Stimulated activated CD4-positive, alpha-beta T cell treated with anti-CD3 and anti-CD28 coated beads, TNF-alpha, amount 100 ng/mL, for 4 hours (primary cell): ENCODE measurements at places on chromosomes 12 and 14.
A peak's percentile ranks its signal among the peaks of the same experiment; 100 is the strongest.

- no peak for DNase-seq
Observed at GRCh38 chr12:69000540-69001243, 67.7 kb upstream of the CPM start.

DNA sequence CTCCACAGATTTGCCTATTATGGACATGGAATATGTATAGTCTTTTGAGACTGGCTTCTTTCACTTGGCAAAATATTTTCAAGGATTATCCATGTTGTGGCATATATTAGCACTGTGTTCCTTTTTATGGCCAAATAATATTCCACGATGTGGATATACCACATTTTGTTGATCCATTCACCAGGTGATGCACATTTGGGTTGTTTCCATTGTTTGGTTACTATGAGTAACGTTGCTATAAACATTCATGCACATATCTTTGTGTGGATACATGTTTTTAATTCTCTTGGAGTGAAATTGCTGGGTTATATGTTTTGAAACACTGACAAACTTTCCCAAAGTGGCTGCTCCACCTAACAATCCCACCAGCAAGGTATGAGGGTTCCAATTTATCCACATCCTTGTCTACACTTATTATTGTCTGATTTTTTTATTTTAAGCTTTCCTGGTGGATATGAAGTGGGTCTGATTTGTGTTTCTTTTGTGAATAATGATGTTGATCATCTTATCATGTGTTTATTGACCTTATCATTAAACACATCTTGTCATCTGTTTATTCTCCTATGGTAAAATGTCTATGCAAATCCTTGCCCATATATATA, 116.2 kb upstream of the FRMD6 start:
- no peak for DNase-seq

- DNase-seq = no peak
Observed at GRCh38 chr12:12091977-12092663, 21.4 kb downstream of the BCL2L14 start.

DNA sequence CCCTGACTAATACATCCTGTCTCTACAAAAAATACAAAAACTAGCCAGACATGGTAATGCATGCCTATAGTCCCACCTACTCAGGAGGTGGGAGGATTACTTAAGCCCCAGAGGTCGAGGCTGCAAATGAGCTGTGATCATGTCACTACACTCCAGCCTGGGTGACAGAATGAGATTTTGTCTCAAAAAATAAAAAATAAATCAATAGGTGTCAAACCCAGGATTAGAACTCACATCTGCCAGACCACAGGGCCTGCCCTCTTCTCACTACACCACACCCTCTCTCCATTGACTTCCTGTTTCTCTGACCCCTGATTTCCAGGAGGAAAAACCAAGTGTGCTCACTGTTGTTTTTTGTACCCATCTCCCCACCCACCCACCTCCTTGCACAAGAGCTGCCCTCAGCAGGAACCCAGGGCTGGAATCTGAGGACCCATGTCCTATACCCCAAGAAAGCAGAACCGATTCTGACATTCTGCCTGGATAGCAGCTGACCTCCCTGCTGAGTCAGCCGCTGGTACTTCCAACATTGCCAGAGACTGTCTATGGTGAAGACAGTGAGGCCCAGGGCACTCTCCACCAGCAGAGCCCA, 6.2 kb downstream of the CMKLR1 start:
- DNase-seq = no peak

DNA sequence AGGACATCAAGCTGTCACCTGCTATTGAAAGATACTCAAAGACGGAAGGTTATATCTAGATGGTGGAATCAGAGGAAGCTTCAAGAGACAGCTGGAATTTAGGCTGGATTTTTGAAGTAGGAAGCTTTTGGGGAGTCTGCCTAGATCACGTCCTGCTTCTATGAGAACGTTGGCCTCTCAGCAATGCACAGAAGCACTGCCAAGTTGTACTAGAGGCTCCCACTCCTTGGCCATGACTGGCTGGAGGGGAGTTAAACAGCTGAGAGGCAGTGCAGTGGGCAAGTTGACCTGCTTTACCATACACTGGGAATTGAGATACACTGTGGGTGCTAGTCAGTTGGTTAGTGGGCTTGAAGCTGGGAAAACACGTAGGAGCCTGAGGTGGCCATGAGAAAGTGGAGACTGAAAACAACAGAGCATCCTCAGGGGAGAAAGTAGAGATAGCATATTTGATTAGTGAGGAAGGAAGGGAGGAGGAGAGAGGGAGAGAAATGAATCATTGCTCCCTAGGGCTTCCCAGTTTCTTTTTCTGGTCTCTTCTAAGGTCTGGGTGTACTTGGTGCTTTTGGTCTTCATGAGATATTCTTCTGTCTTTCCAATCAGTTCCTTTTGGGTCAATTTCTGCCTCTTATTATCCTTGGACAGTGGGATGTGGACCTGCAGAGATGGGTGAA, 110.8 kb downstream of the EMP1 start:
- DNase-seq = no peak

DNA sequence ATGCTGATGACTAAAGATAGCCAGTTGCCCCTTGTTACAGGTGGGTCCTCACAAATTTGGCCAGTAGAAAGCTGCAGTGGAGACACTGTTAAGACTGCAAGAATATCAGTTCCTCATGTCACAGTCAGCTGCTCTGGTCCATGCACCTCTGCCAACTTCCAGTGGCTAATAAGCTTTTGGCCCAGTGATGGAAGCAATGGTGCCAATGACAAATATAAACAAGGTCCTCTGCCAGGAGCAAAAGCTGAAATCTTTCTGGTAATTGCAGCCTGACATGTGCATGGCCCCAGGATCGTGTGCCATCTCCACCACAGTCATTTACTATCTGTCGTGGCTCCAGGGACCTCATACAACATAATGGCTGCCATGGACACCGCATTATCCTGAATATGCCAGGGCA, 85.4 kb upstream of the TMEM260 start:
- no peak for DNase-seq

- DNase-seq = no peak
Observed at GRCh38 chr12:103455020-103455763, 40.6 kb downstream of the C12orf42 start.

GRCh38 chr12:109393437-109394345, 46.0 kb downstream of the MYO1H start:
- peak; percentile 2 for DNase-seq

DNA sequence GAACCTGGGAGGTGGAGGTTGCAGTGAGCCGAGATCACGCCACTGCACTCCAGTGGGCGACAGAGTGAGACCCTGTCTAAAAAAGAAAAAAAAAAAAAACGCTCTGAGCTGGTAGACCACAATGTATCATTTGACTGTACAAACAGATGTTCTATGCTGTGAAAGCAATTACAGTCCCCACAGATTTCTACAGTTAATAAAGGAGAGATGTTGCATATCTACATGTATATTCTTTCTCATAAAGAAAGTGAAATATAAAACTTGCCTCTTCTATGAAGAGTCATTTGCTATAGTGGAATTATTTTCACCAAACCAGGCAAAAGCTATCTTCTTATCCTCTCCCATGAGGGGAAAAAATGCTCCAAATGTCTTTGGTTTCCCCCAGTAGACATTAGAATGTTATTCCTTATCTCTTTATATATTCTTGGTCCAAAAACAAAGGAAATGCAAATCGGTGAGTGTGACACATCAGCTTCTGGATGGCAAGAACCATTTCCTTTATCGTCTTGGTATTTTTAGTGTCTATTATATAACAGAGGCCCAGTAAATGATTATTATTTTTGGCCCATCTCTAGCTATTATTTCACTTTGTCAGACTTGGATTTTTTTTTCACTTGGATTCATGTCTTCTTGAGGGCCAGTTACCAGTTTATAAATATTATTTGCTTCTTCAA, 230.4 kb downstream of the SSPN start:
- no peak for DNase-seq

DNA sequence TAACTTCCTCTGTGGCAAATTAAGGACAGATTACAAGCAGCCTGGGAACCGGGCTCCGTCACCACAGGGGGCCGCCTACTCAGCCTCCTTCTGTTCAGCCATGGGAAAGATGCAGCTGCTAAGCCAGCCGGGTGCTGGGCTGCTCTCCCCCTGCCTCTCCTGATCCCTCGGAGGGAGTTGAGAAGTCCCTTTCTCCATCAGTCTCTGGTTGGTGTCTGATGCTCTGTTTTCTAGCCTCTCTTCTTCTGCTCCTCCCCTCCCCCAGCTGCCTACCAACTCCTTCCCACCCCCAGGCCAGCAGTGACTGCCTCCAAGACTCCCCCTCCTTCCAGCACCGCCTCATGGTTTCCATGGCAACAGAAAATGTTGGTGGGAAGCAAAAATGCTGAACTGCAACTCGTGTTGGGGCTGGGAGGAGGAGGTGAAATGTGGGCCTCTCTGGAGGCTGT, 486.7 kb downstream of the APAF1 start:
- no peak for DNase-seq
